ENCODE measurements at places on chromosomes 2 and 18.

DNA sequence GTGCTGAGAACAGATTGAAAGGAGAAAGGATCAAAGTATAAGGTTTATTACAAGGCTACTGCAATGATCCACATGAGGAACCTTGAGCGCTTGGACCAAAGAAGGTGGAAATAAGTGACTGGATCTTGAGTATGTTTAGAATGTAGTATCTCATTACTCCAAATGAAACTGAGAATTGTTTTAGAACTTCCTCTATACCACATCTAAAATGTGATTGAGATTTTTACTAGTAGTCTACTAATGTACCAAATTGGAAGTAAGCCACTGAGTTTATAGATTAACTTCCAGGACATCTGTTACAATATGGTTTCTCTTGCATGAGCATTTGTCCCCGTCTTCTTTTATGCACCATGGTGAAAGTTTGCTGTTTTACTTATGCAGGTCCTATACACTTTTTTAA is 300.5 kb downstream of the SUCLG1 start:
- DNase-seq: no peak

DNA sequence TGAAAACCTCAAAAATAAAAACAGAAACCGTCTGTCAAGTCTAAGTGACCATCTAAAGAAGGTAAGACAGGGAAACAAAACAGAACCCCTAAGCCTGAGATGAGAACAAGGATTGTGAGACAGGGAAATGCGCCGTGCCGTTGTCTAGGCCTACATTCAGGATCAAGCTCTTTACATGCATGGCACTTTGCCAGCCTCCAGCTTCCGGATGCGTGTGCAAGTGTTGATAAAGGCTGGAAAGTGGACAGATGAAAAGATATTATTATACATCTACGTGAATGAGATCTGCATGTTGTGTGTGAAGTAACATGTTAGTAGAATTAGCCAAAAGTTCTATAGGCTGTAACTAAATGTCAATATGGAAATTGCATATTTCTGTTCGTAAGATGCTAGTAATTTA is 28.6 kb upstream of the TMEM87B start:
- no peak for DNase-seq

GRCh38 chr2:64629329-64629781 is 24.4 kb downstream of the SERTAD2 start:
- DNase-seq: no peak

DNA sequence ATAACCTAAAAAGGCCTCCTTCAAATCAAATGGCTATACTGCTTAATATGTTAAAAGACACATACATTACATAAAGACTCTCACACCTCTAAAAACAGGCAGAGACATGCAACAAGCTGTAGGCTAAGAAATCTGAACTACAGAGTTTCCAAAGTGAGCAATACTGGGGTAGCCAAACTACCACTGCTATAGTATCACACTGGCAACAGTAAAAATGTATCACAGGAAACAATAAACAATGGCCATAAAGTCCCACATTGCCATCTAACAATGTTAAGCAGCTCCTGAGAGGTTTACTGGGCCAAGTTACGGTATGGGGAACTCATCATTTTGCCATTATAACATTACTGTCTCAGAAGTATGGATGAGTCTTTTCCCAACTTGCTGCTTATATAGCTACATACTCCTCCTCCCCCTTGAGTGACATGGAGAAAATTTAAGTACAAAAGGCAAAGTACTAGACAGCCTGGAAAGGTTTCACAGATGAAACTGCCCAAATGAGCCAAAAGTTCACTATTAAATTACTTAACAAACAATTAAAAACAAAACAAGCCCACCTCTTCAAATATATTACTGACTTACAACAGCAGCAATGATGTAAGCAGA is 50.3 kb downstream of the SS18 start:
- no peak for DNase-seq

DNA sequence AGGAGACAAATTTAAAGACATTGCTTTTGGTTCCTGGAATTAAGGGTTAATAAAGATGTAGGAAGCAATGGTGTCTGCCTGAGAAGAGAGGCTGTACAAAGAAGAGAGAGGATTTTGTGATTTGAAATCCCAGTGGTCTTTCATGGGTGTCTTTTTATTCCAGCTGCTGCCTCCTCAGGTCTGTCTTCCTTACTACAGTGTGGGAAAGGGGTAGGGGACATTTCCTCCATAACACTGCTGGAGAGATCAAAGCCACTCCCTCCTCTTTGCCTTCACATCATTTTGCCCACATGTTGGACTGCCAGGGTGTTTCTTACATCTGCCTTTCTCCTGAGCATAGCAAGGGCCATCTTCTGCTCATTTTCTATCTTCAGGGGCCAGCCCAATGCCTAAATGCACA is 348.5 kb downstream of the EN1 start:
- no peak for DNase-seq

All from stimulated activated CD4-positive, alpha-beta T cell treated with anti-CD3 and anti-CD28 coated beads, Interleukin-1b, Interleukin-23, amount 100 ng/mL, for 1 hour (primary cell).